ENCODE measurements at places on chromosomes 2 and 18.
A peak's percentile ranks its signal among the peaks of the same experiment; 100 is the strongest.

- no peak for DNase-seq
These were observed 307.1 kb upstream of the EPAS1 start for GRCh38 chr2:45990131-45990530.

DNA sequence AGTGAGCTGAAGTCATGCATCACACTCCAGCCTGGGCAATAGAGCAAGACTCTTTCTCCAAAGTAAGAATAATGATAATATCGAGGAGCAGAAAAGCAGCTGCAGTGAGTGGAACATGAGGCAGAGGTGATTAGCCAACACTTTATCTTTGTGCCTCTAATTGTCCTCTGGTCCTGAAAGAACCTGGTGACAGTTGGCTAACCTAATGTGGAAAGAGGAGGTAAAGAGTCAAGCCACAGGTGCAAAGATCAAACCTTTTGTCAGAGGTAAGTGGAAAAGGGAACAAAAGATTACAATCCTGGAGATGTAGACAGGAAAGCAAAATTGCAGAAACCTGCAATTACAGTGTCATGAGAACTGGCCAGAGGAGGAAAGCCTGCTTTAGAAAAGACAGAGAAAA is 53.5 kb upstream of the LCLAT1 start:
- no peak for DNase-seq

DNA sequence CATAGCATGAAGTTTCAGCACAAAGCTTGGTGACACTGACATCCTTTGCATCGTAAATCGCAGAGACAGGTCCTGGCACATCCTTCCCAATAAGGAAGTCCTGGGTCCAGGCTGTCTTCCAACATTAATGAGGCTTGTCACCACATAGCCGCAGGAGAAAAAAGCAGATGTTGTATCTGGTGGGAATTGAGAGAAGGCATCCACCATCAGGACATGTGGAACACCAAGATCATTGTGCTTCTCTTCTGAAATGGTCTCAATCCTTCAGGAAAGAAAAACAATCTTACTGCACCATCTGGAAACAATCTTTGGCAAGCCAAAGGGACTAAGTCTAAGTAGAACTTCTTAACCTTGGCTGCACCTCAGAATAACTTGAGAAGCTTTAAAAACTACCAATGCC is 119.0 kb upstream of the ARHGAP28 start:
- DNase-seq: no peak

DNA sequence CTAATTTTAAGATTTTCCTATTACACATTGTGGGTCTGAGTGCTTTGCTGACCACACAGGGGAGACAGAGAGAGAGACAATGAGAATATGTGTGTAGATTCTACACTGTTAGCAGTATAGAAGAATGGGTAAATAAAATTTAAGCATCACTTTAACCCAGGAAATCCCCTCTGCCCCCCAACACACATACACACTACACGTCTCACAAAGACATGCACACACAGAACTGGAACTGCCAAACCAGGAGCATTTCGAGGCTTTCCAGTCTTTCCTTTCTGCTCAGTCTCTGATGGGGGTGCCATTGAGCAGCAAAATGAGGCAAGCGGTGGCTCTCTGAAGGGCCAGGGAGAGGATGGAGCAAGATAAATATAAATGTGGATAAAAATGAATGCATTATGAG is 2.5 kb downstream of the MERTK start:
- peak; percentile 26 for DNase-seq
